Activated CD8-positive, alpha-beta T cell treated with anti-CD3 and anti-CD28 coated beads, Interleukin-2, amount 10 ng/mL, durations not matched to agents 7 days and 5 days (primary cell): ENCODE measurements at places on chromosomes 2 and 18.

- no peak for DNase-seq
These were observed 127.4 kb downstream of the CACNB4 start for GRCh38 chr2:151971301-151972051.

DNA sequence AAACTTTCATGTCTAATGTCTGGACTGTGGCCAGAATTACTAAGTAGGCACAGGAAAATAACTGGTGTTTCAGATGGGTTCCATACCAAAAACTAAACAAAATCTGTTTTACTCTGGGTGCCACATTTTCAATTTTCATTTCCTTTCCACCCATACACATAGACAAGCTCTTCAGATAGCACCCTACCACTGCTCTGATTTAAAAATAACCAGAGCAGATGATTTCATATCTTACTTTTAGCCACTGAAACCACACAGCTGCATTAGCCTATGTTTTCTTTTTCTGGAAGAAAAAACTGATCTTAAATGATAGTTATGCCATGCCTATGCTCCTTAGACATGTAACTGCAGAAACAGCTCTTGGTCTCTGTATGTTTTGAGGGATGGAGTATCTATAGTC lies 647.6 kb downstream of the CPS1 start:
- DNase-seq, result no peak

DNA sequence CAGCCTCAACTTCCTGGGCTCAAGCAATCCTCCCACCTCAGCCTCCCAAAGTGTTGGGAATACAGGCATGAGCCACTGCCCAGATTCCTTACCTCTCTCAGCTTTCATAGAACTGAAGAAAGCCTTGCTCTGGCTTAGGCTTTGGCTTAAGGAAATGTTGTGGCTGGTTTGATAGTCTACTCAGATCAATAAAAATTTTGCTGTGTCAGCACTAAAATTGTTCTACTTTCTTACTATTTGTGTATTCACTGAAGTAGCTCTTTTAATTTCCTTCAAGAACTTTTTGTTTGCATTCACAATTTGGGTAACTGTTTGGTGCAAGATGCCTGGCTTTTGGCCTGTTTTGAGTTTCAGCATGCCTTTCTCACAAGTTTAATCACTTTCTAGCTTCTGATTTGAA lies 634.0 kb upstream of the FSHR start:
- DNase-seq, result no peak

DNA sequence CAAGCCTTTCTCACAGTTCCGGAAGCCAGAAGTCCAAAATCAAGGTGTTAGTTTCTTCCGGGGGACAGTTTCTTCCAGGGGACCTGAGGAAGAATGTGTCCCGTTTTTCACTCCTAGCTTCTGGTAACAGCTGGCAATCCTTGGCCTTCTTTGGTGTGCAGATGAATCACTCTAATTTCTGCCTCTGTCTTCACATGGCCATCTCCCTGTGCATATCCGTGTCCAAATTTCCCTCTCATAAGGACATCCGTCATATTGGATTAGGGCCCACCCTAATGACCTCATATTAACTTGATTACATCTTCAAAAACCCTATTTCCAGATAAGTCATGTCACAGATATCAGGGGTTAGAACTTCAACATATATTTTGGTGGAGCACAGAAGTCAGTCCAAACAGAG lies 141.4 kb downstream of the ZEB2 start:
- DNase-seq, result no peak

DNA sequence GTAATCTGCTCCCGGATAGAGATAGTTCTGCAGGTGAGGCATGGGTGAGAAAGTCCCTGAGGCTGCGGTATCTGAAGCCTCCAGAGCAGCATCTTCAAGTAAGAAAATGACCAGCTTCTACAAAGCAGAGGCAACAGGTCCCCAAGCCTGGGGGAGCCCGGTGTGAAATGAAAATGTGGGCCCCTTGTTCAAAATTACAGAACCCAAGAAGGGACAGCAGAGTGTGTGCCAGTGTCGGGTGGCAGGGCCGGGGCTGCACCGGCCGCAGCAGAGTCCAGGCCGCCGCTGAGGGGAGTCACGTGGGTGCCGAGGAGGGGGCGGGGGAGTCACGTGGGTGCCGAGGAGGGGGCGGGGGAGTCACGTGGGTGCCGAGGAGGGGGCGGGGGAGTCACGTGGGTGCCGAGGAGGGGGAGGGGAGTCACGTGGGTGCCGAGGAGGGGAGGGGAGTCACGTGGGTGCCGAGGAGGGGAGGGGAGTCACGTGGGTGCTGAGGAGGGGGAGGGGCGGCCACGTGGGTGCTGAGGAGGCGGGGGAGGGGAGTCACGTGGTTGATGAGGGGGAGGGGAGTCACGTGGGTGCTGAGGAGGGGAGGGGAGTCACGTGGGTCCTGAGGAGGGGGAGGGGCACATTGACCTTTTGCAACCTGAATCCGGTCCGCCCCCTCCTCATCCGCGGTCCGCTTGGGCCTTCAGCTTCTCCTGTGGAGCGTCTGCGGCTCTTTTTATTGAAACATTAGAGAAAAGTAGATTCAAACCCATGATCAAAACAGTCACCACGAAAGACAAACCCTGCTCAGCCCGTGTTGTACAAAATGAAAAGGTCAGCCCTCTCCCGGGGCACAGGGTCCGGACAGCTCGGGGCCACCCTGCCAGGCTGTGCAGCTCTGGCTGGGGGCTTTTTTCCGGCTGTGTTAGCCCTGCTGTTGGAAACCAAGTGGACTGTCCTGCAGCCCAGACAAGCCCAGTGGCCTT lies 10.4 kb downstream of the COLEC11 start:
- peak; percentile 27 for DNase-seq

- no peak for DNase-seq
These were observed 160.1 kb upstream of the RASGRP3 start for GRCh38 chr2:33316328-33316727.

- no peak for DNase-seq
These were observed 47.5 kb upstream of the PXDN start for GRCh38 chr2:1791685-1792435.

- no peak for DNase-seq
These were observed 93.3 kb downstream of the TGFA start for GRCh38 chr2:70460333-70460732.

- DNase-seq, result no peak
These were observed 10.8 kb upstream of the LYPD6B start for GRCh38 chr2:149027590-149028250.

- no peak for DNase-seq
These were observed 163.1 kb upstream of the PGAP1 start for GRCh38 chr2:197089655-197090054.

- DNase-seq, result peak; percentile 35
These were observed 570 bp downstream of the SCRN3 start for GRCh38 chr2:174395969-174396630.

GRCh38 chr2:47128705-47129104 lies 26.4 kb downstream of the STPG4 start:
- no peak for DNase-seq

DNA sequence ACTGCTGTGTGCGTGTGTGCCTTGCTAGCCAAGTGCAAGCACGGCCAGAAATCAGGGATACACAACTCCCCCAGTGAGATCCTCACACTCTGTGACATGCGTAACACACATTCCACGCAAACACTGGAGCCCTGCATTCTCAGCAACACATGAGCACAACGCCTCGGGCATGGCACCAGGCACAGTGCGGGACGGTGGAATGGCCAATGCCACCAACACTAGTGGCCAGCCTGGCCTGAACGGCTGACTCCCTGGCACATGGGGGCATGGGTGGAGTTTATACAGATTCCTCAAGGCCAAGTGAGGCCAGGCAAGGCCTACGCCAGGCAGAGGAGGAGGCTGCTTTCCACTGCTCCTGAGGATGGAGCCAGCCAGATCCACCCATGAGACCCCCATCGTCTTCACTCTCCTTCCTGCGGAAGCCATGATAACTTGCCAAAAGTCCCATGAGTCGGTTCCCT lies 56.2 kb downstream of the ANKMY1 start:
- peak; percentile 17 for DNase-seq

DNA sequence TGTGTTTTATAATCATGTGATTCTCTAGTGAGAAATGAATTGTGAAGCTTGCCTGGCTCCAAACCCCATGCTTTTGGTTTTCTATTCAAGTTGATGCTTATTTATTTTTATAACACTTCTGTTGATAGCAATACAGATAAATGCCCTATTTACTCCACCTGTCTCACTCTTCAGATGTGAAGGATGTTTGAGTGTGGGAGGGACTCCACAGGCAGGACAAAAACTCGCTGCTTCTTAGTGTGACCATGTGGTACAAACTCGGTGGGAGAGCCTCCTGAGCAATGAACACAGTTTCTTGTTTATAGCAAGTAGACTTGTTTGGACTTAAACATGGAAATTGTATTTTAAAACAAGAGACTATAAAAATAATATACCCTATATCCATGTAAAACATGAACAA lies 219.7 kb downstream of the GULP1 start:
- DNase-seq, result no peak

DNA sequence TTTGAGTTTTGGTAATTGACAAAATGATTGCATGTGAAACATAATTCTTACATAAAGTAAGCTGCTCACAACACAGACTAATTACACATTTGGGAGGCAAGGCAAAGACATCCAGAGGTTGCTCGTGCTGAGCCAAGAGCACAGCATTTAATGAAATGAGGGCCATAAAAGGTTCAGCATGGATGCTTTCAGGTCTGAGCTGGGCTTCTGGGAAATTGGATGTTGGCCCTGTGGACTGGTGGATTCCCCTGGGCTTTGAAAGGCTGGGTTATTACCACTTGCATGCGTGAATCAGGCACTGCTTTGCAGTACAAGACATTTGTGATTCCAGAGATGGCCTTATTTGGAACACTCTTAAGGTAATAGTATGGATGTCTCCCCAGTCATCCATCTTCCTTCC lies 533.5 kb upstream of the NRP2 start:
- no peak for DNase-seq

DNA sequence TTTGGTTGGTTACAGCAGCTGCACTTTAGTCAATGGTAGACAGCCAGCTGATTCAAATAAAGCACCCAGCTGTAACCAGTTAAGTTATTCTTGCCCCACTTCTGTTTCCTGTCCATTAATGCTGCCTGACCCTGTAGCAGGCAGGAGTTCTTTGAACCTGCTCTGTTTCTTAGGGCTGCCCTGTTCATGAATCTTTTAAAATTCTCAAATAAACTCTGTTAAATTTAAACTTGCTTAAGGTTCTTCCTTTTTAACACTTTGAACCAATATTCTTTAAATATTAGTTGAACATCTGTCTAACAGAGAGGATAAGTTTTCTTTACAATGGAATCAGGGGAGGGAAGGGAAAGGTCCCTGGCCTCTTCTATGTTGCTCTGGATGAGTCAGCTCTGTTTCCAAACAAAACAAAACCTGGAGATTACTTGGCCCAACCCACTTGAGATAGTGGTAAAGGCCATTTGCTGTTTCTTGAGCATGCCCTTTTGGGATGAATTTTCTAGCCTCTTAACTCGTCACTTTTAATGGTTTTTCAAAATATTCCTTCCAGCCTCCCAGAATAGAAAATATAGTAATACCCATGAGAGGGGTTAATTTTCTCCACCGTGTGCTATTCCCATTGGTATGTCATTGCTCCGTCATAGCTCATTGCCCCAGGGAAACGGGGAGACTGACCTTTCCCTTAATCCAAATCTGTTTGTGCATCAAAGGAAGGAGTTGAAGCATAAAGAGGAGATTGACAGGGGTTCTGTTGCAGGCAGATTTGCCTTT lies 112.1 kb upstream of the FHL2 start:
- DNase-seq, result no peak

- DNase-seq, result no peak
These were observed 79.3 kb upstream of the IGFBP5 start for GRCh38 chr2:216774620-216775019.

DNA sequence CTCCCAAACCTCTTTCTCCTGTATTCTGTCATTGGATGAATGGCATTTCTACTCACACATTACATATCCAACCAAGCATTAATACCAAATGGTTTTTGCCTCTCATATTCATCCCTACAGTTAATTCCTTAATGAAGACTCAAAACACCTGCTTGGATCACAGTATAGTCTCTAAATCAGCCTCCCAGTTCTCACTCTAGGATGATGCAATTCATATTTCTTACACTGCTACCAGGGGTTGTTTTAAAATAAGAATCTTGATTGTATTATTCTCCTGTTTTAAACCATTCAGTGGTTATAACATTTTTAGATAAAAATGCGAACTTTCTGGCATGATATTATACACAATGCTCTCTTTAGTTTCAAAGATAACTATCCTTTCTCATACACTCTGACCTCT lies 281.4 kb upstream of the ZEB2 start:
- no peak for DNase-seq

DNA sequence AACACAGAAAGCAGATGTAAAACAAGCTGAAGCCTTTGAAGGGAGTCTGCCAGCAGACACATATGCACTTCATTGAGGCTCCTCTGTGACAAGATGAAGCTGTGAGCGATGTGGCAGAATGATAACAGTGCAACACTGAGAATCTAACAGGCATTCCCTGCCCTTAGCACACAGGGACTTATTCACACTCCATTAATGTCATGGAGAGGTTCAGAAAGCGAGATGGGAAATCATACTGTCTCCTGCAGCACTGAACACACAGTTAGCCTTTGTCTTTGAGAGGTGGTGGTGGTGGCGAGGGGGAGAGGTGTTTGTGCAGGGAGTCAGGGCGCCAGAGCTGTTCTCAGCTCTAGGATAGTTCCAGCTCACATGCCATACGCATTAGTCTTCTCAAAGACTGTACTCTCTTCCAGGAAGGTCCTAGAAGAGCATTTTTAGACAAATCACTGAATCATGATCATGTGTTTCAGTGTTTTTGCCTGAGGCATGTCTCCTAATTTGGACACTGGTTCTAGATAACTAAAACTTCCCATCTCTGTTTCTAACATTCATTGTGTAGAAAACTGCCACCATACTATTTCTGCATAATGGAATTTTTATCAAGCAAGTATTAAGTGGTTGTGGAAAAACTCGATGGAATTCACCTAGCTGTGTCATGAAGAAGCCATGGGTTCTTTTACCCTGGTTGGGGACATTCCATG lies 93.5 kb upstream of the ITGB6 start:
- DNase-seq, result no peak

DNA sequence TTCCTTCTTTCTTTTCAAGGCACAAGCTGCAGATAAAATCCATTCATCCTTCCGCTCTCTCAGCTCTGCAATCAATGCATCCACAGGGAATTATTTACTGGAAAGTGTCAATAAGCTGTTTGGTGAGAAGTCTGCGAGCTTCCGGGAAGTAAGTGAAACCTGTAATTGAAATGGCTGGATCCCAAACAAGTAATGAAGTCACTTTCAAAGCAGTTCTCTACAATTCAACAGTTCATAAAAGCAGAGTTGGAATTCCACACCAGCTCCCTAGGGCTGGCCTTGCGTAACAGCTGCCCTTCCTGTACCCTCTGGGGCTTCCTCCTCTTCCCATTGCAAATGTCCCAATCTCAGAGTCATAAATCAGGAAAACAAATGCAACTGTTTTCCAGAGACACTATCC lies 9.6 kb downstream of the SERPINB2 start:
- DNase-seq, result no peak
